Germinal center (tissue), 1 donor: ENCODE measurements at places on chromosomes 16 and 17.

GRCh38 chr16:86508947-86509758, 1.2 kb upstream of the FOXF1 start:
- no peak for DNase-seq

DNA sequence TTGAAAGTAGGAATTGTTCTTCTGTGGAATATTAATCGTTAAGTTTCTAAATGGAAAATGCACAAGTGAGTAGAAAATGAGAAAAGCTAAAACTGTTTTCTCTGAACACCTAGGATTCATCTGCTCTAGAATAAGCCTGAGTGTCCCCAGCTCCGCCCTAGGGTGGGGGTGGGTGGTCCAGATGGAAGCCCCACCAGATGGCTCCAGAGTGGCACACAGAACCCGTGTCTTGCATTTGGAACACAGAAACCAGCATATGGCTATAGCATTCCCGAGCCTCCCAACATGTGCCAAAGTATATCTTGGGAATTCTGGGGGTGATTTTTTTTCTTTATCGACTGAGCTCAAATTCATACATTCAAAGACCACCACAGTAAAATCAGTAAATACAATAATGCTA, 517.7 kb upstream of the PSMD7 start:
- no peak for DNase-seq

DNA sequence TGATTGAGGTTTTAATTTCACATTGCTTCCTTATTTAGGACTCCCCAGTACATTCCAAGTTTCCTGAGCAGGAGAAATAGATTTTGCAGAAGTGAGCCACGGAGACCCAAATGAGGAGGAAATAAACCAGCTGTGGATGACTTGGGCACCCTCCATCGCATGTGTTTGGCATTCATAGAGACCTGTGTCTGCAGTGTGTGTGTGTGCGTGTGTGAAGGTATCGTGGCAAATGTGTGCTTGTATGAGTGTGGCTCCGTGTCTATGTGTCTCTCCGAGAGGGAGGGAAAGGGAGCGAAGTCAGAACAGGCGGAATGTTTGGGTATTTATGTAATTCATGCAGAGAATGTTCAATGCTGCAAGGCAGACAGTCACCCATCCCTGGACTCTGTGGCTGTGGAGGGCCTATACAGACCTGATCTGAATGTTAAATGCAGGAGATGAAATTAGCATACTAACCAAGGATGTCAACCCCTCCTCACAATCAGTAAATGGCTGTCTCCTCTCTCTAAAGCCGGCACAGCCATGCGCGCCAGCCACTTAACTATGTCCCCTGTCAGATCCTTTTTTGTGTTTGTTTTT, 186.0 kb upstream of the ZFHX3 start:
- no peak for DNase-seq

- no peak for DNase-seq
These were observed 13.5 kb upstream of the ADGRG1 start for GRCh38 chr16:57614944-57615343.

- DNase-seq = no peak
These were observed 540 bp upstream of the ACLY start for GRCh38 chr17:41919165-41919817.

GRCh38 chr17:57620576-57620975, 124.5 kb downstream of the CCDC182 start:
- no peak for DNase-seq

DNA sequence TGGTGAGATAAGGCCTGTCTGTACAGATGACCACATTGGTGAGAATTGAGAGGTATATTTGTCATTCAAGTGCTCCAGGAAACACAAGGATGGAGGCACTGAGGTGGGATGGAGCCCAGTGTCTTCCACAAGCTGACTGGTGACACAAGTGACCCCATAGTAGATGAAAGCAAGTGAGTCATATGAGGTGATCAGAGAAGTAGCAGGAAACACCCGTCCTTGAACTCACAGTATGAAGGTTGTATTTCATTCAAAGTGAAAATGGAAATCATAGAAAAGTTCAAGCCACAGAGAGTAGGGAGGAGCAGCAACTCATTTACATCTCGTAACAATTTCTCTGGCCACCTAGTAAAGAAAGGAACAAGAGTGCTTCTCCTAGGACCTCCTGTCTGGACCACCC, 609.8 kb downstream of the HS3ST4 start:
- DNase-seq = no peak

DNA sequence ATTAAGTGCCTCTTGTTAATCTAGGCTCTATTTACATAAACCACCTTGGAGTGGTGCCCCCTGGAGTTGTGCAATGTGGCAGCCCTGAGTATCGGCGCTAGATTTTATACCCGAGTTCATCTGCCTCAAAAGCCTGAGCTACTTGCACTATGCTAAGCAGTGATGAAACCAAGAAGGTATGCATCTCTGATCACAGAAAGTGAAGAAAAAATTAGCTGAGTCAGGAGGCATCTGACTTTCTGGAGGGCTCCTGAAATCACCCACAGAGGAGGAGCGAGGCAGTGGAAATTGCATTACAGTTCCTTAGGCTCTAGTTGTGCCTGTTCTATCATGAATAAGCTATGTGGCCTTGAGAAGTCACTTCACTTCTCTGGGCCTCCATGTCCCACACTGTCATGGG, 80.3 kb upstream of the PSMD7 start:
- DNase-seq = no peak

DNA sequence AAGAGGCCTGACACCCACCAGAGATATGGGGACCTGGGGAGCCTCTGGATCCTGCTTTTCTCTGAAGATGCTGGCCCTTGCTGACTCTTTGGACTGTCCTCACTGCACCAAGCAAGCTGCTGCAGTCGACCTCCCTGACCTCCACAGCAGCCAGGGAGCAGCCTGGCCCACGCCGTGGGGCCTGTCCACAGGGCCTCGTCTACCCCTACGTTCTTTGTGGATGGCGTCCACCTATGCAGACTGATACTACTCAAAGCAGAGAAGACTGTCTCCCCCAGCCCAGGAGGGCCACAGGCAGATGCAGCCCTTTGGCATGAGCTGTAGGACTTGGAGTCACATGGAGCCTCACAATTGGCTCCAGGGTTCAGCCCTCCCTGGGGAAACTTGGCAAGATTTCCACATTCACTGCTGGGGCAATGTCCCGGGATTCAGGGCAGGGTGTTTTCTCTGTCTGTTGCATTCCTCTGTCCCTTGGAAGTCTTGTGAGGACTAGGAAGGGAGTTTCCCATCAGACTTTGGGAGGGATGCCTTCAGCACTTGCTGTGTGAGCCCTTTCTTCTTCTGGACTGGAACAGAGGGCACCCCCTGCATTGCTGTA, 152.2 kb downstream of the NTN1 start:
- DNase-seq = no peak
